Activated T-cell treated with anti-CD3 and anti-CD28 coated beads, Interleukin-2, amount 50 U/mL, for 48 hours (primary cell): ENCODE measurements at places on chromosomes 6 and 20.
A peak's percentile ranks its signal among the peaks of the same experiment; 100 is the strongest.

DNA sequence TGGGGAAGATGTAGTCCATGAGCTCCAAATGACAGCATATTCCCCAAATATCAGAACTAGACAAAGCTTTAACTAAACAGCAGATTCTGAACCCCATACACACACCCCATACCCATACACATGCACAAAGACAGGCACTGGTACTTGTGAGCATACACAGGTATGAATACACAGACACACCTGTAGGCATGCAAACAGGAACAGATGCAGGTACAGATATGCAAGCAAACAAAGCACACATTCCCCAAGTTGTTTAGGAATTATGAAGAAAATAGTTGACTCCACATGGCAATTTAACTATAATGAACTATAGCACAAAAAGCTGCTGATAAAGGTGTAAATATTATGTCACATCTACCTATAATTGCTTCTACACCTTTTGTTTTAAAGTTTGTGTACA, 16.7 kb downstream of the GOPC start:
- no peak for DNase-seq

GRCh38 chr6:81237226-81237625, 515.3 kb downstream of the TENT5A start:
- no peak for DNase-seq

- DNase-seq: no peak
Observed at GRCh38 chr6:38637756-38638155, 2.0 kb downstream of the BTBD9 start.

GRCh38 chr20:4763261-4763660, 41.6 kb downstream of the PRND start:
- DNase-seq: no peak

GRCh38 chr6:99867026-99867425, 127.0 kb downstream of the MCHR2 start:
- no peak for DNase-seq

DNA sequence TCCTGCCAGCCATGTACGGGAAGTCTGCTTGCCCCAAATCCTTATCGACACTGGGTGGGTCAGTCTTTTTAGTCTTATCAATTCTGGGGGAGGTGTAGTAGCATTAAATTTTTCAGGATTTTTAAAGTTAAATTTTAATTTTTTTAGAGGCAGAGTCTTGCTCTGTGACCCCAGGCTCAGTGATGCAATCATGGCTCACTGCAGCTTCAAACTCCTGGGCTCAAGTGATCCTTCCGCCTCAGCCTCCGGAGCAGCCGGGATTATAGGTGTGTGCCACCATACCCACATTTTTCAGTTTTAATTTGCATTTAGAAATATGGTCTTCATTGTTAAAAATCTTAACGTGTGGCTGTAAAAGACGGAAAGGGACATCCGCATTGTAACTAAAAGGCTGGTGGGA, 51.9 kb downstream of the BANF2 start:
- DNase-seq: no peak

DNA sequence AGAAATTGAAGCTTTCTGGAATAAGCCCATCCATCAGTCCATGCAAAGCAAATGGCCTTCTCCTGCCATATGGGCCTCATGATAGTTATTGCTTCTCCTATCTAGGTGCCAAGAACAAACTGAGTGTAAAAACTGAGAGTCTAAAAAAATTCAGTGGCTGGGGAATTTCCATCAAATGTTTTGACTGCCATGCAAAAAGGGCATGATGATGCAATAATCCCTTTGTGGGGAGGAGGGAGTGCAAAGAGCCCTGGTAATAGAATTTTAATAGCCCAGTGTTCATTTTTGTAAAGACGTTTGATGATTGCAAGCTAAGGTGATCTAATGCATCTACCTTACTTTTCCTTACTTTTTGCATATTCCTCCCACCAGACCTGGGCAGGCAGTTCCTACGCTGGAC, 683.7 kb downstream of the EPM2A start:
- no peak for DNase-seq

- no peak for DNase-seq
Observed at GRCh38 chr6:3625149-3625979, 126.1 kb downstream of the PXDC1 start.

GRCh38 chr6:119294984-119295383, 54.6 kb downstream of the MAN1A1 start:
- DNase-seq: no peak

- no peak for DNase-seq
Observed at GRCh38 chr6:92124200-92124651, 1295.1 kb downstream of the EPHA7 start.

- no peak for DNase-seq
Observed at GRCh38 chr6:74932232-74932888, 273.5 kb downstream of the COL12A1 start.

DNA sequence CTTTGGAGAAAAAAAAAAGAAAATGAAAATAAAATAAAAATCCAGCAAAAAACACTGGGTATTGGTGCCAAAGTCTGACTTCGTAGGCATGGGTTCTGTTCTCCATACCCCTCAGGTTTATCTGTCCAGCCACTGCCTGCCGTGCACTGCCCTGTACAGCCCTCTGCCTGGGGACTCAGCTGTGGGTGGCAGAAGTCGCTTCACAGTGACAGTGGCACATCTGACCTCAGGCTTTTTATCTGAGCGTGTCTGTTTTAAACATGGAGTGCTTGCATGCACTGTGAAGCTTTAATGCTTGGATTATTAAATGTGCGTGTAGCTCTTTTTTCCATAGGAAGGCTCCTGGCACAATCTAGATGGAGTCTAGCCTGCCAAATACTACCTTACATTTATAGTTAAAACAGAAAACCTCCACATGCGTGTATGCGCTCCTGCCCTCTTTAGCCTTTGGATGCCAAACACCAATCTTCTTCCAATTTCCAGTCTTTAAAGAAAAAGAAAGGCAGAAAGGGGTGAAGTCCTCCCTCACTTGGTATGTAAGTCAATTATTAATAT, 375.5 kb downstream of the UTRN start:
- no peak for DNase-seq

GRCh38 chr6:142902636-142903053, 42.3 kb downstream of the HIVEP2 start:
- peak; percentile 77 for DNase-seq
